Hematopoietic multipotent progenitor cell treated with erythropoietin and hydrocortisone succinate and interleukin-3 and kit ligand, for 8 days (in vitro differentiated cells): ENCODE measurements at places on chromosomes 7 and 10.
A peak's percentile ranks its signal among the peaks of the same experiment; 100 is the strongest.

GRCh38 chr7:151987748-151988529, 31.7 kb downstream of the GALNTL5 start:
- DNase-seq: no peak

DNA sequence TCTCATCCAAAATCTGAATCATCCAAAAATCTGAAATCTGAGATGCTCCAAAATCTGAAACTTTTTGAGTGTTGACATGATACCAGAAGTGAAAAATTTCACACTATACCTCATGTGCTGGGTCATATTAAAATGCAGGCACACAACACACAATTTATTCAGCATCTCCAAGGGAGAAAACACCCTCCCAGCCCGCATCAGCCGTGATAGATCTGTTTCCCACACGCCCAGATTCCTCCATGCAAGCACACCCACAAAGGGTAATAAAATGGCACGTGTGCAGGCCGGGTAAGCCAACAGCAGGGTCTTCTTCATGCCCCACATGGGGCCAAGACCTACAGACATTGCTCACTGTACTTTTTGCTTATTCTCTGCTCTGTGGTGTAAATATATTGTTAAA, 173.1 kb upstream of the FERD3L start:
- no peak for DNase-seq

- peak; percentile 85 for DNase-seq
Measured at GRCh38 chr10:95297402-95297801, 6.6 kb upstream of the PDLIM1 start.

GRCh38 chr10:101845893-101846292, 2.3 kb upstream of the KCNIP2 start:
- no peak for DNase-seq

- peak; percentile 30 for DNase-seq
Measured at GRCh38 chr10:70576803-70577517, 25.6 kb downstream of the PRF1 start.

DNA sequence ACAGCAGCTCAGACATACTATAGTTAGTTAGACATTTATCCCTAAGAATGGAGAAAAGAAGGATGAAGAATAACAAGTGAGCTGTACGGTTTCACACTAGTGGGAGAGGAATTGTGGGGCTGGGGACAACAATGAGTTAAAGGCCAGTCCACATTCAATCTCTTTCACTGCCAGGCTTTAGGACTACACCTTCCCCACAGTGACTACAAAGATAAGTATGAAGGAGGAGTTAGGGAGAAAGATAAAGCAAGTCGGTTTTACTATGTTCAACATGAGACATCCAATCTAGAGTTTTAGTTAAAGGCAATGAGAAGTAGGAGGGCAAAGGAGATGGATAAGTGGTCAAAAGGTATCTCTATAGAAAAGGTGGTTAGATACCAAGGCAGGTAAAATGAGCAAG, 16.3 kb downstream of the ARHGAP12 start:
- DNase-seq: peak; percentile 23

GRCh38 chr7:28140979-28141378, 39.6 kb downstream of the JAZF1 start:
- no peak for DNase-seq

DNA sequence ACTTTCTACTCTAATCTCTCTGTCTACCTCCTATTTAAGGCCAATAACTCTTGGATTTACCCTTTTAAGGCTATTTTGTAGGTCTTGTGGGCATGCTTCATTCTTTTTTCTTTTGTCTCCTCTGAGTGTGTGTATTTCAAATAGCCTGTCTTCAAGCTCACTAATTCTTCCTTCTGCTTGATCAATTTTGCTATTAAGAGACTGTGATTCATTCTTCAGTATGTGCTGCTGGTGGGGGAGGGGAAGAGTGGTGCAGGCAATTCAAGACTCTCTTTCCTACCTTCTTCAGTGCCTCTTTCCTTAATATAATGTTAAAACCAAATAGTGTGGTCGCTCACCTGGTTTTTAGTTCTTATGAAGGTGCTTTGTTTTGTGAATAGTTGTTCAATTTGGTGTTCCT, 20.0 kb downstream of the ABCB1 start:
- DNase-seq: no peak

GRCh38 chr7:32569388-32570289, 74.3 kb downstream of the AVL9 start:
- no peak for DNase-seq

DNA sequence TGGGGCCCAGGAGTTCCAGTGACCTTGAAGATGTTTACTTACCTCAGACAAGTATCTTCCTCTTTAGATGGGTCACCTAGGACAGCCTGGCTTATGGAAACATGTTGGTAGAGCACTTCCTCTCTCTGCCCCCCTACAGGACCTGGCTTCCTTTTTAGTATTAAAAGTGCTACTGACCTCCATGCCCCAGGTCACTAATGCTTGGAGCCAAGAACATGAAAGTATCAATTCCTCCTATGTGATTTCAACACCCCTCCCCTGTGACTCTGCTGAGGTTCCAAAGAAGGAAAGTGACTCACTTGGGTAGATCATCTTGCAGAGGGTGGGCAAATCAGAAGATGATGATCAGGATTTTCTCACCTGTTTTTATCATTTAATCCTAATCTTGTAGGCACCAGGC, 125.3 kb upstream of the CCDC6 start:
- no peak for DNase-seq

DNA sequence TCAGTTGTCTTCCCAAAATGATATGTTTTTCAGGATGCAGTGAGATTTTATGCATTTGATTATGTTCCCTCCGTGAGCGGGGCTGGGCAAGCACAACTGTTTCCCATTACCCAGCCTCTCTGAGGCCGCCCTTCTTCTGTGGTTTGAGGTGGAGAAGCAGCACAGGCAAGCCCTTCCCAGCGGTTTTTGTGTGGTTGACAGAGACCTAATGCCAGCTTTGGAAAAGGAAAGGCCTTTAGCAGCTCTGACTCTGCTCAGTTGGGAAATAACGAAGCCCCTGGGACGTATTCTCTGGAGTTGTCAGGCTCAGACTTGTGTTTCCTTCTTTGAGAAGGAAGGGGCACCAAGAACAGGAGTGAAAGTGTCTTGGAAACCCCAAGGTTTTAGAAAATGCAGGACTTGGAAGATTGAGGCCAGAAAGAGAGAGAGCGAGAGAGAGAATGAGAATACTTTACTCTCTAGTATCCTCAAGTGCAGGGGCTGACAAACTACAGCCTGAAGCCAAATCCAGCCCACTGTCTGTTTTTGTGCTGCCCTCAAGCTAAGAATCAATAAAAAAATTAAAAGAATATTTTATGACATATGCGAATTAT, 20.6 kb upstream of the PDCD4 start:
- peak; percentile 78 for DNase-seq

DNA sequence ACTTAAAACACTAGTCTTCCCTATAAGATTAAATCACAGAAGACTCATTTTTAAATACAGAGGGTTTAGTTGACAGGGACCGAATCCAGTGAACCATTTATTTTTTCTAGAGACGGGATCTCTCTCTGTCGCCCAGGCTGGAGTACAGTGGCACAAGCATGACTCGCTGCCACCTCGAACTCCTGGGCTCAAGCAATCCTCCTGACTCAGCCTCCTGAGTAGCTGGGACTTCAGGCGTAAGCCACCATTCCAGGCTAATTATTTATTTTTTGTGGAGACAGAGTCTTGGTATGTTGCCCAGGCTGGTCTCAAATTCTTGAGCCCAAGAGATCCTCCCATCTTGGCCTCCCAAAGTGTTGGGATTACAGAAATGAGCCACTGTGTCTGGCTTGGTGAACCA, 20.9 kb upstream of the LYZL1 start:
- DNase-seq: no peak

DNA sequence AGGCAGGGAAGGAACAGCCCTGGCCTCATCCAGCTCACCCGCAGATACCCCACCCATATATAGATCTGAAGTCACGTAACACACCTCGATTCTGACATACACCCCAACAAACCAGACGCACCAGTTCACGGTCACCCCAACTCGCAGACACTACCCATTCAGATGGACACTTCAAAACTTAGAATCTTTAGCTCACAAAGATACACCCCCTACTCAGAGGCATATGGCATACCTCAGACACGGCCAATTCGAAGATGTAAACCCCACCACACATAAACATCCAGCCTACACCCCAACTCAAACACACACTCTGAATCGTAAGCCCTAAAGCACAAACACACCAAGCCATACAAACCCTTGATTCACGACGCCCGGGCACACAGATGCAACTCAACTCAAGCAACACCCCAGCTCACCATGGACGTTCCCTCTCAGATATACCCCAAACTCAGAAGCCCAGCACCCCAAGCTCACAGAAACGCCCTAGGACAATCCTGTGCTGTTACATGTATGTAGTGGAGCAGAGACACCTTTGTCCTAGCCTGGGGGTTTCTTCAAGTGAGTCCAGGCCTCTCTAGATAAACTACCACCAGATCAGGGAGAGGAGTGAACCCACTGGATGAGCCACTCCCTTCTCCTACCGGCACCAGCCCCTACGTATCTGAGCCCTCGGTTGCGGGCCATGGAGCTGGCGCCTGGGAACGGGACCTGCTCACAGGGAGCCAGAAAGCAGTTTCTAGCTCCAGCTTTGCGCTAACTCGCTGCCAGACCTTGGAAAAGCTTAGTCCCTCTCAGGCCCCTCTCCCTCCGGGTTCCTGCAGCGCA, 8.8 kb downstream of the PSD start:
- no peak for DNase-seq

DNA sequence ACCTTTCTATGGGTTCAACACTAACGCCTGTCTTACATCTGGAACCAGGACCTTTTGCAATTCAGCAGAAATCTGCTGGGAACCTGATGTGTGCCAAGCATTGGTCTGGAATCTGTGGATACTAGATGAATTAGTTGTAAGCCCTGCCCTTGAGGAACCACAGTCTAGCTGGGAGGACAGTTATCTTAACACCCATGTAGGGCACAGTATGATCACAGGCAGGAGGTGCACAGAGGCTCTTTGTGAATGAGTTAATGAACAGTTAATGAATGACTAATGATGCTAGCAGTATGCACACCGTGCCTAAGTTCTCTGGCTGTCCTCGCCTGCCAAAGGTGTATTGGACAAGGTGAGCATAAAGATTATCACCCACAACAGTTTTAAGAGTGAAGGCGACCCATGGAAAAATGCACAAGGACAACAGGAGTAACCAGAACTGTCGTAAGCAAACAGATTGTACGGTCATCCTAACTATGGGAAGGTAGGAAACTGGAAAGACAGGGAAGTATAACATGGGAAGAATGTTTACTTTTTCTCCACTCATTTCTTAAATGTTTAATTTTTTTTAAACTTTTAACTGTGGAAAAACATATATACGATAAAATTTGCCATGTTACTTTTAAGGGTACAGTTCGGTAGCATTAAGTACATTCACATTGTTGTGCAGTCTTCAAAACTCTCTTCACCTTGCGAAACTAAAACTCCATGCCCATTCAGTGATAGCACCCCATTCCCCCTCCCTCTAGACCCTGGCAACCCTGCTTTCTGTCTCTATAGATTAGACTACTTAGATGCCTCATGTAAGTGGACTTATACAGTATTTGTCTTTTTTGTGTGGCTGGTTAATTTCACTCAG, 139.9 kb downstream of the CXCL12 start:
- DNase-seq: no peak

GRCh38 chr10:51907361-51907760, 208.0 kb upstream of the CSTF2T start:
- DNase-seq: no peak

GRCh38 chr10:89535171-89536012, at the start of gene SLC16A12:
SLC16A12 (minus strand) TSS chr10:89535594; CDS start chr10:89462578, 73,016 bp downstream.
- no peak for DNase-seq

GRCh38 chr10:63416376-63416775, 49.4 kb downstream of the JMJD1C start:
- peak; percentile 30 for DNase-seq

DNA sequence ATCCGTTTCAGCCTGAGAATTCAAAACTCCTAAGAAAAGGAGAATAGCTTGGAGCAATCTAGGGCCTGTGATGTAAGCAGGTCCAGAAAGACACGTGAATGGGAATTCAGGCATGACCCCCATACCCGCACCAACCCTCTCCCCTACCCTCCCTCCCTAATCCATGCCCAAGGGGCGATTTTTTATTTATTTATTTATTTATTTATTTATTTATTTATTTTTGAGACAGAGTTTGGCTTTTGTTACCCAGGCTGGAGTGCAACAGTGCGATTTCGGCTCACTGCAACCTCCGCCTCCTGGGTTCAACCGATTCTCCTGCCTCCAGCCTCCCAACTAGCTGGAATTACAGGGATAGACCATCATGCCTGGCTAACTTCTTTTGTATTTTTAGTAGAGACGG, 16.6 kb upstream of the EIF4H start:
- no peak for DNase-seq

- DNase-seq: no peak
Measured at GRCh38 chr10:76883596-76883995, 754.0 kb downstream of the KCNMA1 start.

GRCh38 chr10:83880252-83880791, 259.0 kb upstream of the GHITM start:
- DNase-seq: no peak

- DNase-seq: no peak
Measured at GRCh38 chr10:110867807-110868465, 3.8 kb upstream of the PDCD4 start.

DNA sequence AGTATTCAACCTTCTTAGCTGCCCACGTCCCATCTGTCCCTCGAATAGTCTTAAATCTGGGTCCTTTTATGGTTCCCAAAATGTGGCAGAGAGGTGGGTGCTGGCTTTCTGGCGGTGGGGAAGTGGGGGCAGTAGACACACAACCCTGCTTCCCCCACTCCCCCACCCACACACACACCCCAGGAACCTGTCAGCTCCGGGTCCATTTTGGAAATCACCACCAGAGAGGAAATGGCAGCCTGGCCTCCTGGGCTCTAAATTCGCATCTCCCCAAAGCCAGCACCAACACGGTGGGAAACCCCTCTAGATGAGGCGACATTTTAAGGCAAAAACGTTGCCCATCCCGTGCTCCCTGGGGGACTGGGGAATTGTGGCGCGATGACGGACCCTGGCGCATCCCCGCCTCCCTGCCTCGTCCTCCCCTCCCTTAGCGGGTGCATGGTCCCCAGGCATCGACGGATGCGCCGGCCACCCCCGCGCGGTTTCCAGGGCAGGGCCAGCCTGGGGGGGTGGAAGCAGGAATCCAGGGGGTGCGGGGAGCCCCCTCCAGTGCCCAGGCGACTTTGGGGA, 702 bp downstream of the TMEM130 start:
- DNase-seq: no peak

DNA sequence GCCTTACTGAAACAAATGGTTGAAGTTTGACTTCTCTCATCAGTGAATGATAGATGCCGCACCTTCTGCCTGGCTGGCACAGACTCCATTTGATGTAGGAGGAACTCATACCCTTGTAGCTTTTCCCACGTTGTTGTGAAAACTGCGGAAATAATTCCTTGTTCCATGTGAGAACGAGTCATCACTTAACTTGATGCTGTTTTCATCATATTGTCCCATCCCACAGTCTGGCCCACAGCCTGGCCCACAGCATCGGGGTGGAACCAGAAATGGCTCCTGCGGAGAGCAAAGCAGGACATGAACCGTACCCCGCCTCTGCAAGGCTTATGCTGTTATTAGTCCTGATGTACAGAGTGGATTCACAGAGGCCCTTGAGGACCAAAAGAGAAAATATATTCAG, 587.0 kb downstream of the SDK1 start:
- no peak for DNase-seq
